ENCODE measurements at places on chromosomes 1 and 21.

- no peaks in the 10 kb centered on the region for H3K27me3 ChIP-seq
- no peak overlapping the region for H3K27ac ChIP-seq
- H3K36me3 ChIP-seq = no peaks in the 10 kb centered on the region
- no peak overlapping the region for H3K4me3 ChIP-seq
- no peak for DNase-seq
Measured at GRCh38 chr1:230230948-230231773, 164.1 kb downstream of the GALNT2 start.

DNA sequence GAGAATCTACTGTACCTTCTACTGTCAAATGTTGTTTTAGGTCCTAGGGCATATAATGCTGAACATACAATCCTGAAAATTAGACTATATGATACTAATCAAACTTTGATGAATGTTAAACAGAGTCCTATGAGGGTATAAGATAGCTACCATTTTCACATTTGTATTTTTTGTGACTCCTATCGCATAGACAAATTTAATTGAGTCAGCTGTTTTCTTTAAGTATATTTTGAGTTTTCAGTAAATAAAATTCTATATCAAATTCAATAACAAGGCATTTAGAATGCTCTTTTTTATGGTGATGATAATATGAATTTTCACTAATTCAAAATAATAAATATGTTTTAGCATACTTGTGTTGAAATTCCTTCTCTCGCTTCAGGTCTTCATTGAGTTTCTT lies 10.0 kb downstream of the LRRC39 start:
- H3K36me3 ChIP-seq = no peaks in the 10 kb centered on the region
- peaks cover 9% of the 10 kb centered on the region for H3K4me1 ChIP-seq
- no peak overlapping the region for H3K27ac ChIP-seq
- no peaks in the 10 kb centered on the region for H3K27me3 ChIP-seq

DNA sequence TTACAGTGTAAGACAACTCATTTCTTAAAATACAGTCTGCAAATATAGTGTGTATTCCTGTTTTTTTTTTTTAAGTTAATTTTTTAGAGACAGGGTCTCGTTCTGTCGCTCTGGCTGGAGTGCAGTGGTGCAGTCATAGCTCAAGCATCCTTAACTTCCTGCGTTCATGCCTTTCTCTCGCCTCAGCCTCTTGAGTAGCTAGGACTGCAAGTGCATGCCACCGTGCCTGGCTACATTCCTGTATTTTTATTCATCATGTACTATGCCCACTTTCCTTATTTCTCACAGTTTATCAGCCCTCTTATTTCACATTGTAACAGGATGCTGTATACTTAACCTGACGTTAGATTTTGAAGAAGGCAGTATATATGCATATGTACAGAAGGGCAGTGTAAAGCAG lies 26.7 kb downstream of the MIER1 start:
- H3K27ac ChIP-seq = no peak overlapping the region
- H3K4me1 ChIP-seq = no peaks in the 10 kb centered on the region
- no peaks in the 10 kb centered on the region for H3K36me3 ChIP-seq
- no peak overlapping the region for H3K4me3 ChIP-seq
- DNase-seq = no peak

GRCh38 chr1:206468571-206468970 lies 1.7 kb upstream of the IKBKE start:
- peaks cover 9% of the 10 kb centered on the region for H3K4me1 ChIP-seq
- no peak for DNase-seq
- no peak overlapping the region for H3K4me3 ChIP-seq
- no peaks in the 10 kb centered on the region for H3K27me3 ChIP-seq
- no peak overlapping the region for H3K27ac ChIP-seq

DNA sequence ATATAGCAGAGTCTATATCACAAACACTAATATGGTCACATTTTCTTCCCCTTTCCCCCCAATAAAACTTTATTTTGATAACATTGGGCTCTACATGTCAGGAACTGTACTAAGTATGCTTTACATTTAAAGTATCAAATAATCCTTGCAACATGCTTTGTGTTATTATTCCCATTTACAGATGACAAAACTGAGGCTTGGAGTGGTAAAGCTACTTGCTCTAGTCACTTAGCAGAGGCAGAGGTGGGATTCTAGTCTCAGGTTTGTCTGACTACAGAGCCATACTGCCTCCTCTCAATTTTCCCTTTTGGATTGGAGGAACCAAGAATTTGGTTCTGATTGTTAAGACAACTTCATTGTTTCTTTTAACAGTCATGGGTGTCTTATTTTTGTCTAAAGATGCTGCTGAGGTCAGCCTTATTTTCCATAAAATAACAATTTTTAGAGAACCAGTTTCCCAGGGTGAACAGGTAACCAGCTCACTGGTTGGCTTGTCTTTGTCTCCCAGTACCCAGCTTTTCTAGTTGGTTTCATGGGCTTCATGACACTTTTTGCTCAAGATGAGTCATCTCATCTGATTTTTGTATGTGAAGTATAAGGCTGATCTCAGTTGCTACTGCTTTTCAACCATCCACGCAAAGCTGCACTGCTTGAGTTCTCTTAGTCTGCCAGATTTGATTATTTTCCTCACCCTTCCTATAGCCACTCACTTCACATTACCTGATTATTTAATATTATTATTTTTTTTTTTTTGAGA lies 81.0 kb upstream of the ARID1A start:
- H3K36me3 ChIP-seq = no peaks in the 10 kb centered on the region
- no peak overlapping the region for H3K27ac ChIP-seq
- no peak overlapping the region for H3K4me3 ChIP-seq

DNA sequence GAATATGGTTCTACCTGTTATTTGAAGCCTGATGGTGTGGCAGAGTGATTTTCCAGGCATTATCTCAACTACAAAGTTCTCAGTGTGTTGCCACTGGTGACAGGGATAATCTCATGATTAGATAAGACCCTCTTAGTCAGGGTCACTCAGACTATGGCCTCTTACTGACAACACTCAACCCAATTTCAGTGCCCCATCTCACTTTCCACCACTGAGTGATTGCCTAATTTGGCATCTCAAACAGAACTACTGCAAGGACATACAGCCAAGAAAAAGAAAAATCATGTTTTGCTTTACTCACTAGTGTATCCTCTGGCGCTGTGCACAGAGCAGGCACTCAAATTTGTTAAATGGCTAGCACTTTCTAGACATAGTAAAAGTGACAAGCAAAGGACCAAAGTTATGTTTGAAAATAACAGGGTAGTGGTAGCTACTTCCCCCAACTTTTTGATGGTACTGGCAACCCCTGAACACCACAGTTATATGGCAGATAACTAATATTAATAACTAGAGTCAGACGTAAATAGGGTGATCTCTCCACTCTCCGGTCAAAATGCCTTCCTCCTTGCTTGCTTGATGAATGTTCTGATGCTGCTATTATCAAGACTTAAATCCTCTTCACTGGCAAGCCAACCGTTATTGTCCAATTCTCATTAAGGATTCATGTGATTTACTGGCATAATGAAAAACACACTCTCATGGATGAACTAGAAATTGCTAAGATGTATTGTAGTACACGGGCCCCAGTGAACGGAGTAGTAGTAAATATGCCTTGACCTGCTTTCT lies 37.1 kb upstream of the SLC30A10 start:
- H3K4me3 ChIP-seq = no peak overlapping the region
- no peaks in the 10 kb centered on the region for H3K27me3 ChIP-seq
- H3K4me1 ChIP-seq = no peaks in the 10 kb centered on the region
- no peak for DNase-seq
- H3K36me3 ChIP-seq = peaks cover 33% of the 10 kb centered on the region

GRCh38 chr1:205263580-205264190 lies 35.9 kb downstream of the TMCC2 start:
- H3K4me3 ChIP-seq = no peak overlapping the region
- H3K27me3 ChIP-seq = no peaks in the 10 kb centered on the region
- no peak for DNase-seq

GRCh38 chr1:65056234-65056633 lies 89.9 kb upstream of the JAK1 start:
- DNase-seq = no peak
- peaks cover 63% of the 10 kb centered on the region for H3K4me1 ChIP-seq
- H3K36me3 ChIP-seq = peaks cover 48% of the 10 kb centered on the region
- no peak overlapping the region for H3K27ac ChIP-seq

DNA sequence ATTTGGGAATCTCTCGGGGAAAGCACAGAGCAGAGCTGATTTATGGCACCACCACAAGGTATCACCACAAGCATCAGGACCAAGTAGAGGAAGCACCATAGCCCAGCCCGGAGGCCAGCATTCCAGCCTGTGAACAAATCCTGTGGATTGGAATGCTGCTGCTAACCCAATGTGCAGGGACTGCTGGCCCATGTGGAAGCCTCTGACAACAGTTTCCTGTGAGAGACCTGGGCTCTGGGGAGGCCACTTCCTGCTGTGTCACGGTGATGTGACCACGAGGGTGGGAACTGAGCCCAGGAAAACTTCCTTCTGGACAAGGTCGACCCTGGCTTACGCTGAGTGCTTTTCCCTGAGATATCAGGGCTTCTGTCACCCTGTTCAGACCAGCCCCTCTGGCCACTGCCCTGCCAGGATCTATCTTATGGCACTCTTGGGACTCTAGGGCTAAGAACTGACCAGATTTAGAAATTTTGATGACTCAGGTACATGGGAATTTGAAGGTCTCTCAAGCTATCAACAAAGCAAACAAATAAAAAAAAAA lies 88.3 kb upstream of the NGF start:
- H3K4me3 ChIP-seq = no peak overlapping the region
- DNase-seq = peak; percentile 53
- no peaks in the 10 kb centered on the region for H3K36me3 ChIP-seq
- H3K27me3 ChIP-seq = no peaks in the 10 kb centered on the region
- peak overlapping the region; percentile 19 for H3K27ac ChIP-seq
- no peaks in the 10 kb centered on the region for H3K4me1 ChIP-seq

GRCh38 chr1:235866205-235866912 lies at the start of gene LYST:
Gene LYST, minus strand, starts transcription at chr1:235866906. Its CDS starts 36,489 bp downstream, at chr1:235830417.
- peak within 1 kb of the TSS; percentile 93 for H3K27ac ChIP-seq
- no peaks in the 10 kb centered on the region for H3K27me3 ChIP-seq
- H3K4me1 ChIP-seq = peaks cover 34% of the 10 kb centered on the region

Data from tibial nerve (tissue), 4 donors.